ENCODE measurements at places on chromosomes 4 and X.

GRCh38 chr4:72557021-72557420 is 12.0 kb downstream of the ADAMTS3 start:
- DNase-seq, result no peak

GRCh38 chrX:14927401-14927800 is 54.2 kb downstream of the MOSPD2 start:
- no peak for DNase-seq

GRCh38 chr4:37757761-37758160 is 68.7 kb upstream of the PGM2 start:
- DNase-seq, result no peak

- DNase-seq, result no peak
Measured at GRCh38 chr4:48321312-48321711, 20.0 kb upstream of the SLAIN2 start.

GRCh38 chrX:77298296-77298695 is 148.9 kb upstream of the FGF16 start:
- no peak for DNase-seq

DNA sequence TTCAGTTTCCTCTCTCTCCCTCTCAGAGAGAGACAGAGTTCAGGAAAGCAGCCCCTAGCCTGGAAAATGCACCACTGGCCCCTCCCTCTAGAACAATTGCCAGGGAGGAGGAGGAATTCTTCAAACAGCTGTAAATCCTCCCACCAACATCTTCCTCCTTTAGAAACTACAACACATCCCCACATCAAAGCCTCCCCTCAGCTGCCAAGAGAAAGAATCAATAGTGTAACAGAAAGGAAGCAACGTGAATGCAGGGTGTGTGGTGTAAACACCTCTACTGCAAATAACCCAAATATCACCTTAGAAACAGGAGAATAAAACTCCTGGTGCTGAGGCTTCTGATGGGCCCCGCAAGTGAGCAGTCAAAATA is 249.9 kb upstream of the GATB start:
- no peak for DNase-seq

DNA sequence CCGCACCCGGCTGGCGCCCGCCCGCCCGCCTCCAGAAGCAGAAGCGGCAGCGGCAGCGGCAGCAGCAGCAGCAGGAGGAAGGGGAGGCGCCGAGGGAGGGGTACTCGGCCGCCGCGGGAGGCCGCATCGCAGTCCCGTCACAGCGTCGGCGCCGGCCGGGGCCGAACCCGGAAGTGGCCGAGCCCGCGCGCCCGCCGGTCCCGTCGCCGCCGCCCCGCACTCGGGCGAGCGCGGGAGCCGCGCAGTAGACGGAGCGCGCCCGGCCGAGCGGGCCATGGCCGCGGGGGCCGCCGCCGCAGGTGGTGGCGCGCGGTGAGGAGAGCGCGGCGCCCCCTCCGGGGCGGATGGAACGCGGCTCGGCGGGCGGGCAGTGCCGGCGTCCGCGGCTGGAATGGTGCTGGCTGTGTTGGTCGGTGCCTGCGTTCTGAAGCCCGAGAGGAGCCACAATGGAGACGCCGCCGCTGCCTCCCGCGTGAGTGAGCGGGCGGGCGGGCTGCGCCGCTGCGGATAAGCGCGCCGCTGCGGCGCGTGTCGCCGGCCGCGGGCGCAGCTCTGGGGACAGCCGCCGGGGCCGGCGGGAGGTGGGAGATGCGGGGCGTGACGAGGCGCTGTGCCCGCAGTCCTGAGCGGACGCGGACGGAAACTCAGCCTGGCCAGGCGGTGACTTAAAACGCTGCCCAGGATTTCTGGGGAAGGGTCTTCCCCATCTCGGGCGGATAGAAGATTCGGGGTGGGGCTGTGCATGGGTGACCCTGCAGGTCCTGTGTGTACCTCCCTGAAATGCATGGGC is at the start of gene KLHL2:
Gene KLHL2, plus strand, starts transcription at position 131 of the 790 bp plus-strand sequence. Its CDS starts 316 bp downstream, at position 447.
- no peak for DNase-seq

DNA sequence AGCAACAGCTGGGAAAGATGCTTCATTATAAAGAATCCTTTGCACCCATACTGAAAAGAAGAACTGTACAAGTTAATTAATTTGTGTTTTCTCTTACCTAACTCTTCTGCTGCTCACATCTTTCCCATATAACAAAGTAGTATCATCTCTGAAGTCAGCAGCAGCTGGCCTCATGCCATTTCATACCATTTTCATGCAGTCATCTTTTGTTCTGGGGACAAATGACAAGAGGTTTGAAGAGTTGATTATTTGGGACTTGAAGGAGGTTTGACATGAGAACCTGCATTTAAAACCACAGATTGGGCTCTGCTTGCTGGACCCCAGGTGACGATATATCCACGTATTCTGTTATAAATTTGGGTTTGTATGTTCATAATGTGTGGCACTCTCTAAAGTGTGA is 430.3 kb downstream of the SPRY1 start:
- no peak for DNase-seq

DNA sequence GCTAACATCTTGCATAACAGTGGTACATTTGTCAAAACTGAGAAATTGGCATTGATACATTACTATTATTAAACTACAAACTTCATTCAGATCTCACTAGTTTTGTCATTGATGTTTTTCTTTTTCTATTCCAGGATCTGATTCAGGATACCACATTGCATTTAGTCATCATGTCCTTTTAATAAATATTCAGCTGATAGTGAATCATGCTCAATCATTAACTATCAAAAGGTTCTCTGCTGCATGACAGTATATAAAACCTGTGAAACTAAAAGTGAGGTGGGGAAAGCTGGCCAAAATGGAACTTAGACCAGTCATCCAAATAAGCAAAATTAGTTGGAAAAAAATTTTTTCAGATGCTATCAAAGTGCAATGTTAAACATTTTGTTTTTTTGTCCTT is 28.1 kb upstream of the HS6ST2 start:
- no peak for DNase-seq

DNA sequence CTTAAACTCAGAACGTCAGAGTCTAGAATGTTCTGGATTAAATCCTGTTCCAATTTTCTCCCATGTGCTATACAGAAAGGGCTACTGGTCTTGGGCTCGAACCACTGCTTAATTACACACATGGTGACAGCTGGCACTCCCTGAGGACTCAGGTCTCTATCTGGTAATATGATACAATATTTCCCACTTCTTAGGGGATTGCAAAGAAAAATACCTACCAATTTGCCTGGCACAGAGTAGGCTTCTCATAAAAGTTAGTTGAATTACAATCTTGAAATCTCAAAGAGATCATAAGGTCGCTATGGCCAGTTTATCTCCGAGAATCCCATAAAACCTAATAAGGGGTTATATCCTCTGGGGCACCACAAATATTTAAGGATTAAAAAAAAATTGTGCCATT is 8.6 kb downstream of the GPM6B start:
- peak; percentile 69 for DNase-seq

DNA sequence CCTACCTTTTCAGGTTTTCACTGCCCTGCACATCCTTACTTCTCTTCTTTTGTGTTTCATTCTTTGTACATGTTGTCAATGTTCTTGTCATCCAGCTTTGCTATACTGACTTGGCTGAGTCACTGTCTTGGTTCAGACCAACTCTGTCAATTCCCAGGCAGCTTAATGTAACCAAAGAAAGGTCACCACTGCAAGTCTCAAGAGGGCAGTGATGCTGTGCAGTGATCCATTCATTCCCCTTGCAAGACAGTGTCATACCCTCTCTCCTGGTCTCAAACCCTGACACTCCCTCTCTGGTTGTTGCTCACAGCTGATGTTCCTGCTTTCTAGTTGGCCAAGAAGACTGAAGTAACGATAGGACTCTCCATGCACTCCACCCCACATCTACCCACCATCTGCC is 17.5 kb downstream of the RAB39B start:
- DNase-seq, result no peak

DNA sequence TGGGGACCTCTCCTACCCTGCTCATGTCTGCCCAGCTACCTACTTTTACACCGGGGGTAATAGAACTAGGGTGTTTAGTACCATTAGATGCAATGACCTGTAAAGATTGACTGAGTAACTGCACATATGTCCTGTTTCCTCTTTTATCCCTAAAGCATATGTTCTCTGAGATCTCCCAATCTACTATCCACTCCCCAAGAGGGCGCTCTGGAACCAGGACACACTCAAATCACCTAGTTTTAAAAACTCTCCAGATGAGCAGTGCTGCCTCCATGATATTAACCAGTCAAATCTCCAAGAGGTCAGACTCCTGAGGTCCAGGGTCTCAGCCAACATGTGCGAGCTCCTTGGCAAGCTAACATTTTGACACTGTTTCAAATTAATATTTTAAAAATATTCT is 87.0 kb upstream of the TSPAN5 start:
- DNase-seq, result no peak

DNA sequence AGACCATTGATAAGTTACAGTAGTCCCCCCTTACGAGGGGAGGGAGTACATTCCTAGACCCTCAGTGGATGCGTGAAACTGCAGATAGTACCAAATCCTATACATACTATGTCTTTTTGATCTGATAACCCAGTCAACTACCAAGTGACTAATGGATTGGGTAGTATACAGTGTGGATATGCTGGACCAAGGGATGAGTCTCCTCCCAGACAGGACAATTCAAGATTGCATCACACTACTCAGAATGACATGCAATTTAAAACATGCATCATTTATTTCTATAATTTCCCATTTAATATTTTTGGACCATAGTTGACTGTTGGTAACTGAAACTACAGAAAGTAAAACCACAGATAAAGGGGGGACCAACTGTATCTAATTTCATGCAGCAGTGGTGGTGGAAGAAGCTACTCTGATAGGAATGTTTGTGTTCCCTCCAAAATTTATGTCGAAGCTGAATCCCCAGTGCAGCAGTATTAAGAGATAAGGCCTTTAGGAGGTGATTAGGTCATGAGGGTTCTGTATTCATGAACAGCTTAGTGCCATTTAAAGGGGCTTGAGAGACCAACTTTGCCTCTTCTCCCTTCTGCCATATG is 11.9 kb downstream of the HADH start:
- DNase-seq, result no peak

DNA sequence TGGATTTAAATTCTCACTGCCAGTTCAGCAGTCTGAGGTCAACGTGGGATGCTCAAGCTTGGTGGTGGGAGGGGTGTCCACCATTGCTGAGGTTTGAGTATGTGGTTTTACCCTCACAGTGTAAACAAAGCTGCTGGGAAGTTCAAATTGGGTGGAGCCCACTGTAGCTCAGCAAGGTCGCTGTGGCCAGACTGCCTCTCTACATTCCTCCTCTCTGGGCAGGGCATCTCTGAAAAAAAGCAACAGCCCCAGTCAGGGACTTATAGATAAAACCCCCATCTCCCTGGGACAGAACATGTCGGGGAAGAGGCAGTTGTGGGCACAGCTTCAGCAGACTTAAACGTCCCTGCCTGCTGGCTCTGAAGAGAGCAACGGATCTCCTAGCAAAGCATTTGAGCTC is 14.9 kb upstream of the RRAGB start:
- no peak for DNase-seq

DNA sequence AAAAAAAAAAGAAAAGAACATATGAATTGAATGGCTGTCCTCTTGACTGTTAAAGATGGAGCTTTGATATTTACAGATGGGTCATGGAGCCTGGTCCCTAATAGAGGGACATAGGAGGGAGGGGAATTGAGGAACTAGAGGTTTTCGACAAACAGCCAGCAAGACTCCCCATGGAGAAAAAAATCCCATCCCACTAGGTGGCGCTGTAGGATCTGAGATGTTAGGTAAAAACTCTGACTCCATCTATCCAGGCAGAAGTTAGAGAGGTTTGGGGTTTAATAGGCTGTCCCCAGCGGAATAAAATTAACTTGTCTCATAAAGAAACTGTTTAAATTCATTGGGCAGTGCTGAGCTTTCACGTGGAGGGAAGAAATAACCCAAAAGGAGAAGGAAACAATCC is 45.9 kb downstream of the HMGB2 start:
- DNase-seq, result no peak

DNA sequence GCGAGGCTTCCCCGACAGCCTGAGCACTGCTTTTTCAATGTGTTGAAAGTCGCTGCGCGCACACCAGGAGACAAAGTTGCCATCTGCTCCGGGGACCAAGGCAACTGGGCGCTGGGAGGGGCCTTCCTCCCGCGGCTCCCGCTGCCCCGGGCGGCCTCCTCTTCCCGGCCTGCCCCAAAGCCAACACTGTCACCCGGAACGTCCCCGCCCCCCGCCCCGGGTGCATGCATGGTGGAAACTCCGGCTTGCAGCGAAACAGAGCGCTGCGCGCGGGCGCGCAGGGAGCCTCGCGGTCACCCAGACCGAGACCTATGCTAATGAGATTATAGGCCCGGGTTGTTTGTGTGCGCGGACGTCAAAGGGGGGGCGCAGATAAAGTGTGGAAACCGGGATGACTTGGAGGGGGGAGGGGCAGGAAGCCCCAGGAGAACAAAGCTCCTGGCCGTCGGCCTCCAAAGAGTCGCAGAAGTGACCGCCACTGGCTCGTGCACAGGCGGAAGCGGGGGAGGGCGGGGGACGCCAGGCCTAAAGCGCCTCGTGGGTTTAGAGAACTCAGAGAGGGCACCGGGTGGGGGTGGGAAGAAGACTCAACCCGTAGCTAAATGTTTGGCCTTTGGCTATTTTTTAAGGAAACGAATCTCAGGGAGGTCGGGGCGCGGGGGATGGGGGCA is 88.8 kb downstream of the BCOR start:
- DNase-seq, result peak; percentile 25

DNA sequence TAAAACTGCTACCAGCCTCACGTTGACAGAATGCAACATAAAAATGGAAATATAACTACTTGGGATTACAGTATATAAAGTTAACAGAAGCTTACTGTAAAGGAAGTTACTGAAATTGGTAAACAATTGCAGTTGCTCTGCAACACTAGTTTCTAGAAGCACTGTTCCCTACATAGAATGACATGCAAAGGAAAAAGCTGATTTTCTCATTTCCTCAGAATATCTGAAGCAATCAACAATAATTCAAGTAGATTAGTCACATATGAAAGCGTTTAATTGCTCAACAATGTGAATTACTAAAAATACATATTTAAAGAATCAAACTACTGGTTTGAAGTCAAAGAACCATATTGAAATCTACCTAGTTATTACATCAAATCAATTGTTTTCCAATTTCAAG is 31.8 kb downstream of the PDGFC start:
- DNase-seq, result no peak

All from NCI-H2081 treated with DMSO at 0.1 percent for 48 hours (cell line).